ENCODE measurements at places on chromosomes 6 and 20.

- DNase-seq = no peak
These were observed 113.1 kb downstream of the ADAT2 start for GRCh38 chr6:143337201-143337949.

- no peak for DNase-seq
These were observed 69.5 kb upstream of the AFDN start for GRCh38 chr6:167757249-167757648.

GRCh38 chr6:133740816-133741215, 148.1 kb upstream of the TCF21 start:
- DNase-seq = no peak

DNA sequence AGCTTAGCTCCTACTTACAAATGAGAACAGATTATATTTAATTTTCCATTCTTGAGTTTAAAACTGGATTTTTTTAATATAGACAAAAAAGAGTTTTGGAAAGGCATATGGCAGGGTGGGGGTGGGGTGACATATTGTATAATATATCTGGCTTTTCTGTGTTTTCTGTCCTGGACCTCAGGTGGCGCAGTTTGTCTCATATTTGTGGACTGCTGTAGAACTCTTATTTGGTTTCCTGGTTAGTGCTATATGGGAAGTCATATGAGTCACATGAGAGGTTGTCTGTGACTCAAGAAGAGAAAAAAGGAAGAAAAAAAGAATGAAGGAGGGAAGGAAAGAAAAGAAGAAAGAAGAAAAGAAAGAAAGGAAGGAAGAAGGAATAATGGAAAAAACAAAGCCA, 131.8 kb downstream of the CLVS2 start:
- DNase-seq = no peak

DNA sequence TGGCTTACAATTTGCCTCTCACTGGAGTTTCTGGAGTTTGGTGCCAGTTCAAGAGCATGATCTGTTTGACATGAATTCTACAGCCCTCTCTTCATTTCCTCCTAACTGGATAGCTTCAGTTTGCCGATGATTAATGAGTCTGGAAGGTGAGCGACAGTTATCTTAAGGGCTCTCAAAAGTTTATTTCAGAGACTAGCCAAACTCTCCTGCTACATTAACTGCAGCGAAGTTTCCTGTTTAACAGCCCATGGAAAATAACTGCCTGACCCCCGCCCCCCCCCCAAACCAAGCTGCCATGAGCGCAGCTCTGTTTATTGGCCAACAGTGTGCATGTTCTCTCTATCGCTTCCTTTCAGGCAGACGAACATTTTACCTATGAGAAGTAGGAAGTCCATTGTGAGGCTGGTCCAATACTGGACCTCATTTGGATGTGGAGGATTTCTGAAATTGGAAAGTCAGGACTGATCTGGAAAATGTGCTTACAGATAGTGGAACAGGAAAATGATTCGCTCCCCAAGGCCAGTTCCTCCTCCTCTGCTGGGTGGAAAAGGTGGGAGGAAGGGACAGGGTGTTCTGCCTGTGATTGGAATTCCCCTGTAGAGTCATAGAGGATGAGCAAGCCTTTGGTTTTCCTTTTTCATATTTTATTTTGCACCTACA, 522.2 kb upstream of the JAG1 start:
- DNase-seq = peak; percentile 16

DNA sequence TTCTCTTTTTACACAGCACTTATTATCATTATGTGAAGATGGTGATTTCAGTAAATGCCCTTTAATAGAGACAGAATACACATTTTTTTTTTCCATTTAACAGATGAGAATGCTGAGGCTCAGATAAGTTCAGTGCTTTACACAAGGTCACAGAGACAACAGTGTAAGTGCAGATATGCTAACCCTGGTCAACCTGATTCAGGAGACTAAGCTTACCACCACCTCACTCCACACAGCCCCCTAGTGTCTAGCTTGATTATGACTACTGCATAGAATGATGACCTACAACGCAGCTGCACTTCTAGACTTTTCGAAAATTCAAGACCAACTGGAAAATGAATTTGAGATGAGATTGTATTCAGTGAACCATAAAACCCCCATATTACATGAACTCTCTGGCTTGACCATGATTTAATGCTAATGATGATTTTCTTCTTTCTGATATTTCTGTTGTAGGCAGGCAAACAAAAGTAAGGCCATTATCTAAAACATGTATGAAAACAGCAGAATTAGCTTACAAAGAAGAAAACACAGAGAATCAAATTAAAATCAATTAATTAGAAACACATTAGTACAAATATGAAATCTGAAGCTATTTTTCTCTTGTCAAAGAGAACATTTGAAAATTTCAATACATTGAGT, 212.1 kb upstream of the PHACTR1 start:
- DNase-seq = no peak

- DNase-seq = no peak
These were observed 186.7 kb upstream of the CST7 start for GRCh38 chr20:24762371-24762770.

GRCh38 chr20:34401741-34402455, 38.8 kb downstream of the ITCH start:
- no peak for DNase-seq

DNA sequence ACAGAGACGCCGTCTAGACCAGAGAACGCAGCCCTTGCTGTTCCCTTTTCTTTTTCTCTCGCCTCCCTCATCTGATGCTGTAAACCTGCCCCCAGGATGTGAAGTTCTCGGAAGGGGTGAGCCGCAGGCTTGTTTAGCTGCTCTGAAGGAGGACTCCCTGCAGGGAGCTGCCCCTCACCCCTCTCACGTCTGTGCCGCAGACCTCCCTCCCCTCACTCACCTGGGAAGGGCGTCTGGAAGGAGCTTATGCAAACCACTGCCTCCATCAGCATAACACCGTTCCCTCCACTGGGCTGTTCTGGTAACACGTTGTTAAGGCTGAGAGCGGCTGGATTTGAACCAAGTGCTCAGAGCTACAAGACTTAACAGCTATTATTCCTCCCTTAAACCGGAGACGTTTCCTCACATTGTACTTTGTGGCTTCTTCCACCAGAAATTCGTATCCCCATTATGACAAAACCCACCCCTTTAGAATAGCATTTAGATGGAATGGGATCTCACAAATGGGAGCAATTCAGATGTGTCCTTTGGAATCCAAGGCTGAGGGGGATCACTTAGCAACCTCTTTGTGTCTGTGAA, 99.8 kb downstream of the SMOC2 start:
- DNase-seq = no peak

- no peak for DNase-seq
These were observed 12.7 kb downstream of the GCLC start for GRCh38 chr6:53532061-53532797.

DNA sequence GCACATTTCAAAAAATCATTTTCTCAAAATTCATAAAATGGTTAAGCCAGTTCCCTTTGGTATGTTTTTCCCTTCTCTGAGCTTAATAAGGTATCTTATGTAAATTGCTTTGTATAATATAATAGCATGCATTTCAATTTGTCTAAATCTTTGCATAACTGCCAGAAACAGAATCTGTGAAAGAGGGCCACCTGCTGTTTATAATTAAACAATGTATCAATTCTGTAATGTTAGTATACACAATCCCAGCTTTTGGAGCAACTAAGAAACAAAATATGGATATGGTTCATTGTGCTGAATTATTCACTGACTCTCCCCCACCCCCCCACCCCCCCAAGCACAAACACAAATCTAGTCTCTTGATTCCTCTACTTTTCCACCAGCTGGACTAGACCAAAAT, 54.8 kb downstream of the GPX5 start:
- no peak for DNase-seq

GRCh38 chr6:49565855-49566254, 15.4 kb downstream of the C6orf141 start:
- DNase-seq = no peak

- no peak for DNase-seq
These were observed 100.9 kb upstream of the SIM1 start for GRCh38 chr6:100565439-100566104.

- DNase-seq = no peak
These were observed 132.0 kb upstream of the PRDM1 start for GRCh38 chr6:105954148-105954547.

- no peak for DNase-seq
These were observed 23.8 kb upstream of the FAM217A start for GRCh38 chr6:4102687-4103244.

GRCh38 chr20:15011631-15012030, 674.2 kb upstream of the FLRT3 start:
- DNase-seq = no peak

DNA sequence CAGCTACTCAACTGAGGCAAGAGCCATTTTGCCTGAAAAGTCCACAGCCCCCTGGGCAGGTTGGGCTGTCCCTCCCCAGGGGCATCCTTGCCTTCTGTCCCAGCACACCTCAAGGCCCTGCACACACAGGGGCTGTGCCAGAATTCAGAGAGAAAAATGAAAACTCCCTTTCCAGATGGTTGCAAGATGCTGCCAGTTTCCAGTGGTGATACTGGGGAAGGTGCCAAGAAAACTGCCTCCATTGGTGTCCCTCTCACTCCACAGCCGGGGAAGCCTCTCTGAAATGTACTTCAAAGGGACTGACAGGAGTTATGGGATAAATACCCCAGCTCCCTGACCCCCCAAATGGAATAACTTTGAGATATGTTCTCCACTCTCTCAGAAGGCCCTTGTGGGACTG, 154.2 kb upstream of the MAFB start:
- no peak for DNase-seq

- DNase-seq = no peak
These were observed 115.4 kb downstream of the SLX4IP start for GRCh38 chr20:10550204-10551118.

DNA sequence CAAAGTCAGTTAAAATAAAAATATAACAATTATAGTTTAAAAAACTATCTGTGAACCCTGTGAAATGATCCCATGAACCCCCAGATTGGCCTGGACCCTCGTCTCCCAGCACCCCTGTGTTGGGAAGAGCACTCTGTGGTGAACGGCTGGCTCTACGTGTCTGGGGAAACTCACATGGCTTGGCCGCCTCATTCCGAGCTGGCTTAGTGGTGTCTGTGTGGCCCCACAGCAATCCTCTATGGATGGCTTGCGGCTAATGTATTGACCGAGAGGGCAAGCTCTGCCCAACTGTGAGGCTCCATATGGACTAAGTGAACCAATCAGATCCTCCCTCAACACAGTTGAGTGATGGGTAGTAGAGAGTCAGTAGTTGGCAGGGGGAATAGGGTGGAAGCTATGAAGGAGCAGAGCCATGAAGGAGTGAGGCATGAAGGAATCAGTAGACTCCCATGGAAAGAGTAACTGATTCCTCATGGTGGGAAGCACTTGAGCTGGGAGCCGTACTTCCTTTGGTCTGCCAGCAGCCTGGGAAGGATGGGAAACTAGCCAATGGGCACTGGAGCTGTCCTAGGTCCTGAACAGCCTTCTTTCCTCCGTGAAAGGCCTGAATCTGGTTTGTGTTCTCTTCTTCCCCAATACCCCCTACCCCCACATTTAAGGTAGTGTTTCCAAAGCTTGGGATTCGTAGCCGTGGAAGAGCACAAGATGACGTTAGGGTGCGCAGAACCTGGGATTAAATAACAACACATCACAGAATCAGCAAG, 21.6 kb upstream of the ZNF831 start:
- DNase-seq = no peak

- DNase-seq = no peak
These were observed 93.4 kb downstream of the MBOAT1 start for GRCh38 chr6:20118892-20119291.

GRCh38 chr6:16139556-16139955, 10.7 kb downstream of the MYLIP start:
- no peak for DNase-seq

GRCh38 chr6:149900620-149901443, 2.9 kb upstream of the RAET1E start:
- DNase-seq = no peak

- DNase-seq = no peak
These were observed 6.2 kb downstream of the GDF5 start for GRCh38 chr20:35431621-35432429.

- no peak for DNase-seq
These were observed 26.2 kb downstream of the TULP4 start for GRCh38 chr6:158338311-158339112.

- DNase-seq = no peak
These were observed 22.1 kb upstream of the ZNF318 start for GRCh38 chr6:43391440-43392031.

DNA sequence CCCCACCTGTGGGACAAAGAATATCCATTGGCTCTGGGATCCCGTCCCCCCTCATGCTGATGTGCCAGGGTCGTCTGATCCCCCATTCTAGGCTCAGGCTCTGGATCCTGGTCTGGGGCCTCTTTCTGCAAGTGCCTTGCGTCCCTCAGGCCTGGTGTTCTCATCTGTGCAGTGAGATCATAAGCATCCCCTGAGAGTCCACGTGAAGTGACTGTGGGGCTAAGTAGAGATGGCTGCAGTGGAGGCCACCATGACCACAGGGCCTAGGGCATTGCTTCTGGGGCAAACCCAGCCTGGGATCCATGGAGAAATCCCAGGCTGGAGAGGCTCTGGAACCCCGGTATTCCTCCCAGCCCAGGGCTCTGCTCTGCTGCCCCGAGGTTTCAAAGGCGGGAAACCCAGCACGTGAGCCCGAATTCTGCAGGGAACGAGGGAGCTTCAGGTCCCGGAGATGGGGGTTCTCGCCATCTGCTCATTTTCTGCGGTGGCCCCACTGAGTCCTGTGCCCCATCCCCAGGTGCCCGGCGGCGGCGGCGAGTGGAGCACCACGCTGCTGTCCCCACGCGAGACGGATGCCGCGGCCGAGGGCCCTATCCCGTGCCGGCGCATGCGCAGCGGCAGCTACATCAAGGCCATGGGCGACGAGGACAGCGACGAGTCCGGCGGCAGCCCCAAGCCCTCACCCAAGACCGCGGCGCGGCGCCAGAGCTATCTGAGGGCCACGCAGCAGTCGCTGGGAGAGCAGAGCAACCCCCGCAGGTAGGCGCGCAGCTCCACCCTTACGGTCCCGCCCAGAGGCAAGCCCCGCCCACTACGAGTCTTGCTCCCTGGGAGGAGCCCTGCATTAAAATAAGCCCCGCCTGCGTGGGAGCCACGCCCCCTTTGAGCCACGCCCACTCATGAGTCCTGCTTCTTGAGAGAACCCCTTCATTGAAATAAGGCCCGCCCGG, 105.5 kb upstream of the MYL9 start:
- DNase-seq = peak; percentile 52

- no peak for DNase-seq
These were observed 43.2 kb upstream of the MC3R start for GRCh38 chr20:56205346-56205745.

- DNase-seq = no peak
These were observed 21.0 kb downstream of the PNLDC1 start for GRCh38 chr6:159821122-159821521.

DNA sequence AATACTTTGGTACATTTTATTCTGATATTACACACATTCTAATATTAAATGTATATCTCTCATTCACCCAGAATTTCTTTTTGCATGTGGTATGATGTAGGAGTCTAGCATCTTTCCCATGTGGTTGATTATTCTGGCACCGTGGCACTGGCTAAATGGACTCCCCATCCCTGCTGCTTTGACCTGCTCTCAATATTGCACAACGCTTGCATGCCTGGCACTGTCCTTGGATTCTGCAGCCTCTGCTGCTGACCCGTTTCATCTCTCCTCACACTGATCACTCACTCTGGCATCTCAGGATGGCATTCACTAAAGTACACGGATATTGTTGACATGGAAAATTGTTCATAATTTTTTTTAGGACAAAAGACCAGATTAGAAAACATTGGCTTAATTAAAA, 11.5 kb upstream of the DACT2 start:
- no peak for DNase-seq

- no peak for DNase-seq
These were observed 305.2 kb upstream of the CITED2 start for GRCh38 chr6:139679516-139680179.

GRCh38 chr6:151293688-151294016, 53.9 kb downstream of the AKAP12 start:
- DNase-seq = no peak

- peak; percentile 94 for DNase-seq
These were observed 24.8 kb downstream of the C6orf15 start for GRCh38 chr6:31087494-31088089.

Measured in AG08395 (cell line).